CD4-positive, alpha-beta T cell treated with Interferon gamma for 1 hour (primary cell): ENCODE measurements at places on chromosomes 2 and 18.

- no peak for DNase-seq
These were observed 506.7 kb downstream of the NUP35 start for GRCh38 chr2:183630964-183631363.

DNA sequence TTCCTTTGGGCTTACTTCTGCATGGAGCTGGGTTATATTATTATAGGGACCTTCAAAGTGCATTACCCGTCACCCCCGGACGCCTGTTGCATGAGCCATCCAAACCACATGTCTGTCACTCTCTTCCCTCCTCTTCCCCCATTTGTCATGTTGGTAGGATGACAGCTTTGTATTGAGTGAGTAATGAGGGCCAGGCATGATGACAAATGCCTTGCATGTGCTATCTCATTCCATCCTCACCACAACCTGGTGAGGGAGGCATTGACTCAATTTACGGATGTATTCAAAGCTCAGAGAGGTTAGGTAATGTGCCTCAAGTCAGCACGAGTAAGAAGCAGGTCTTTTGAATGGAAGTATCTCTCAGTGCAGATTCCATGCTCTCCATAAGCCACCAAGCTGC lies 510.5 kb upstream of the TNP1 start:
- DNase-seq = no peak

- DNase-seq = peak; percentile 11
These were observed at the start of gene TFCP2L1 for GRCh38 chr2:121284463-121285449. TSS of gene TFCP2L1 (minus strand) at chr2:121285202. CDS start at chr2:121285109, 93 bp downstream.

GRCh38 chr2:225196579-225196978 lies 154.3 kb upstream of the DOCK10 start:
- no peak for DNase-seq

GRCh38 chr2:224151161-224151560 lies 112.1 kb upstream of the SERPINE2 start:
- no peak for DNase-seq
